ENCODE measurements at places on chromosomes 2 and 18. TPM values are rescaled to one million over a fixed set of nuclear protein-coding genes. Genes with fewer than 3 reads are reported as not detected.
A peak's percentile ranks its signal among the peaks of the same experiment; 100 is the strongest.

DNA sequence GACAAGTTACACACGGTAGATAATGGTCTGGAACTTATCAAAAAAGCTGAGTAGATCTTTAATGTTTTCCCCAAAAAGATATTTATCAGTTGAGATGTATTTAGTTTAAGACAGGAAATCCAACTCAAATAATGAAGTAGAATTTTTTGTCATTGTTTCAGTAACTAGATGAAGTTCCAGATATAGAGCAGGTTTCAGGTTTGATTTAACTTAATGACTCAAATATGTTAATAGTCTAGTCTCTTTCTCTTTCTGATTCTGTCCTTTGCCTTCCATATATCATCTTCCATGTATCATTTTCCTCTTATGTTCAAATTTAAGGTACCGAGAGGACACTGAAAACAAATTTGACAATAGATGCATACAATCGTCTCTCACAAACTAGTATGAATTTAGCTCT, 23.6 kb upstream of the DOCK10 start:
- ATAC-seq, result no peak

GRCh38 chr2:55107436-55107835, 57.2 kb upstream of the RTN4 start:
- no peak for ATAC-seq

- ATAC-seq, result no peak
Measured at GRCh38 chr2:47321411-47322031, 81.4 kb upstream of the MSH2 start.

GRCh38 chr2:59250307-59250677, 1009.2 kb upstream of the FANCL start:
- no peak for ATAC-seq

DNA sequence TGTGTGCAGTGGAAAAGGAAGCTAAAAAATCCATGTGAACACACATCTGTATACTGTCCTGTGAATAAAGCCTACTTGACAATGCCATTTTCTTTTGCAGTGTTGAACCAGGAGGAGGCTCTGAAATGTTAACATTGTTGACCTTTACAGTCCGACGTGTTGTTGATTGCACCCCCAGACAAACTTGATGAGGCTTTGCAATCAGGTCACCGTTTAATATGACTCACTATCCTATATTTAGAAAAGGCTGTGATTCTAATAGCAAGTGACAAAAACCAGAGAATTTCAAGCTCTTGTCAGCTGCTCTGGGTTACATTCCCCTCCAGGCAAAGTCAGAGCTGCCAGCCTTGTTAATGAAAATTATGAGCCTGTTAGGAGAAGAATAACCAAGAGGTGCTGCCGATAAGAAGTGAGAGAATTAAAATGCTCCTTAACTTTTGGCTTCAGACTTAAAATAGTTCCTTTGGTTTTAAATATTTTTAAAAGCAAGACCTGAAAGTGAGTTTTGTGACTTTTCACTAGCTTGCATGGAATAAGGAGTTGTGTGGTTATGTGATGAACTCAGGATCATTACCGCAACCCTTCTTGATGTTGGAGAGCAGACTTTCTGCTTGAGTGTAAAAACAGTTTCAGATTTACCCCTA, 162.1 kb downstream of the QPCT start:
- ATAC-seq, result no peak

GRCh38 chr2:225402210-225402776, 2.8 kb downstream of the NYAP2 start:
- no peak for ATAC-seq

- no peak for ATAC-seq
Measured at GRCh38 chr2:144751142-144751905, 231.4 kb upstream of the ZEB2 start.

DNA sequence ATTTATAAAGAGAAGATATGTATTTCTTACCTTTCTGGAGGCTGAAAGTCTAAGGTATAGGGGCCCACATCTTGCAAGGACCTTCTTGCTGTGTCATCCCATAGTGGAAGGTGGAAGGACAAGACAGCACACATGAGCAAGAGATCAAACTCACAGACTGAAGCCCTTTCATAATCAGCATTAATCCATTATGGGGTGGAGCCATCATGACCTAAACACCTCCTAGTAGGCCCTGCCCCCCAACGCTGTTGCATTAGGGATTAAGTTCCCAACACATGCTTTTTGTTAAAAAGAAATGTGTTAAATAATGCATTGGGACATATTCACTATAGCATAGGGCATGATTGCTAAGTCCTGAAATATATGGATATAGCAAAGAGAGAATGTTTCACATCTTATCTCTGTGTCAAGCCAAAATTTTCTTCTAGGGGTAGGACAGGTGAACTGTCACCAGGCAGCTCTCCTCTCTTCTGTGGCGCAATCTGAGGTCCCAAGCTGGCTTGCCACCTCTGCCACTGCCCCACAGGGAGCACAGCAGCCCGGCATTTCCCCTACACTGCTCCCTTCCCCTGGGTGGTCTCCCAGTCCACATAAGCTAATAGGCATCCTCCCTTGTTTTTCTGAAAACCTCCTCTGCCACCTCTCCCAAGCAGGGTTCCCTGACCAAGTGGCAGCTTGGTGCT, 8.3 kb upstream of the CTIF start:
- peak; percentile 66 for ATAC-seq

GPR35 gene
- 0.24 TPM for total RNA-seq

TTR gene
- 0.20 TPM for total RNA-seq
